ENCODE measurements at places on chromosomes 5 and 9. TPM values are rescaled to one million over a fixed set of nuclear protein-coding genes. Genes with fewer than 3 reads are reported as not detected.

STK32A gene
- 0.43 TPM for polyA plus RNA-seq

PCDHB14 gene
- 6.7 TPM for polyA plus RNA-seq

DNA sequence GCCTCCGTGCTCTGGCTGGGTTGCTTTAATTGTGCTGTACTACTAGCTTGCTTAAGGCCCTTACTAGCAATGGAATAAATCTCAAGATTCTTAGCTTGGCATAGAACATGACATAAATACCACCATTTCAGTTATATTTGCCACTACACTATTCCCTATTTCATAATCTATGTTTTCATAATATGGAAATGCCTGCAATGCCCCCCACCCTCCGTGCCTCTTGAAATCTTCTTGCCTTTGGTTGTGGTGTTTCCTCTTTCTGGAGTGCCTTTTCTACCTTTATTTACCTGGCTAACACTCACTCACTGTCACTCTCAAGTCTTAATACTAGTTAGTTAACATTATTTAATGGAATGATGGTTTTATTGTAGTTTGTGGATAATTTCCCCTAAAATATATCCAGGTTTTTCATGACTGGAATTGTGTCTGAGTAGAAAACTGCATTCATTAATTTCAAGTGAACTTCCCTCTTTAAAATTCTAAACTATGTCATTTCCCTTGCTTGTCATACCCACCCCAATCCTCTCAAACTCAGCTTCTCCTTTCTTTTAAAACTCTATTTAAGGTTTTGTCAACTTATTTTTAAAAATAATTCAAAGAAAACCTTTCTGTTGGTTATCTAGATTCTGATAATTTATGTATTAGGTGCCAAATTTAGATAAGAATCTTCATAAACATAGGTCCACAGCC is 521.7 kb upstream of the DAB2 start:
- DNase-seq, result no peak

- no peak for DNase-seq
Measured at GRCh38 chr9:89975024-89975423, 370.2 kb downstream of the GADD45G start.

- no peak for DNase-seq
Measured at GRCh38 chr5:612498-613424, 621 bp downstream of the CEP72 start.

DNA sequence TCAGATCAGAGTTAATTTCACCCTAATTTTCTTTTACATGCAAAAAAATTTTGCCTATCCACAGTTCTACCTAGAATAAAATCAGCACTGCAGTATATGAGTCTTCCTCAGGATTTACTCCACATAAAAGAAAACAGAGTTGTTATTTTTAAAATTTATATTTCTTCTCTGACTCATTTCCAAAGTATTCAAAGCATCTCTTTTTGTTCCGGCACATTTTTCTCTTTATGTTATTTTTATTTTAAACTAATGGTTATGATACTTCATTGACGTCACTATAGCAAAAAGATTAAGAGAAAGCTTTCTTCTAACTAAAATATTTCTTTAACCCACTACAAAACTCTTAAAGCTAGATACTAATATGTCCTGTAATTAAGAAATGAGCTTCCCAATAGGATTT is 590.4 kb downstream of the PRELID2 start:
- no peak for DNase-seq
